Kasumi-1 (cell line): ENCODE measurements at places on chromosomes 5 and 9.

DNA sequence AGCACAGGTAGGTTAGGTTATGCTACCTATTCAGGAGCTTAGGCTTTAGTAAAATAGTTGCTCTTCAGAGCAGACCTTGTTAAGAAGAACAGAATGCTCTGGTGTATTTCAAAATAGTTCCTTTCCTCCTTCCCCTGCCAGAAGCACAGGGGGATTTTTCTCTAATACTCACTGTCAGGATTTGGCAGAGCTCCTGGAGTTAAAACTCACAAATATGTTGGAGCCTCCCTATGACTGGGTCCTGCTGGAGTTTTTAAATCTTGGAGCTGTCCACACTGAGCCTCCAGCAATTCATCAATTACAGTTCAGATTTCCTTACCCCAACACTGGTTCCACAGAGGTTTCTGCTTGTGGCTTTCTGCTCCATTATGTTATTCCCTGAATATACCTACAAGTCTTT lies 1233.8 kb upstream of the WWC1 start:
- no peak for DNase-seq

DNA sequence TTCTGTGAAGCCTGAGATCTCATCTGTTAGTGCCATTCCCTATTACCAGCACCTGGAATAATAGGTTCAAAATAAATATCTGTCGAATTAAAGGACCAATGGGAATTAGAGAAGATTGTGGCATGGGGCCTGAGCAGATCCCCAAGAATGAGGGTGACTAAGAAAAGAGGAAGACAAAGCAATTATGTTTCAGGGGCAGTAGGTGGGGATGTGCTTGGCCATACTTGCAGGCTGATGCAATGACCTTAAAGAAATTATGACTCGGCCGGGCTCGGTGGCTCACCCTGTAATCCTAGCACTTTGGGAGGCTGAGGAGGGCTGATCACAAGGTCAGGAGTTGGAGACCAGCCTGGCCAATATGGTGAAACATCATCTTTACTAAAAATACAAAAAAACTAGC lies 562.8 kb downstream of the PTPRD start:
- no peak for DNase-seq

DNA sequence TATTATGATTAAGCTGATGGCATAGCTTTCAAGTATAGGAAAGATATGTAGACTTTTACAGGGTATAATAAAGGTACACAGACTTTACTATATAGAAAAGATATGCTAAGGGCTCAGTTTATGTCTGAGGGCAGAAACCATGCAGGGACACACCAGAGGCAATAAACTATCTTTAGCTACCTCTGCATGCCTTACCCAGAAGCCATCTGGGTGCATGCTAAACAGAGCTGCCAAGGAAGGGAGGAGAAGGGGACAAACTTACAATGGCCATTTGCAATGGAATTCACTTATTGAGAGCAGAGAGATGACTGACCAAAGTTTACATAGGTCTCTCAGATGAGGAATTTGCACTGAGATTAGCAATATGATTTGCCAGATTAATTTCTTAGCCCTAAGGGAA lies 143.1 kb upstream of the NR4A3 start:
- no peak for DNase-seq

DNA sequence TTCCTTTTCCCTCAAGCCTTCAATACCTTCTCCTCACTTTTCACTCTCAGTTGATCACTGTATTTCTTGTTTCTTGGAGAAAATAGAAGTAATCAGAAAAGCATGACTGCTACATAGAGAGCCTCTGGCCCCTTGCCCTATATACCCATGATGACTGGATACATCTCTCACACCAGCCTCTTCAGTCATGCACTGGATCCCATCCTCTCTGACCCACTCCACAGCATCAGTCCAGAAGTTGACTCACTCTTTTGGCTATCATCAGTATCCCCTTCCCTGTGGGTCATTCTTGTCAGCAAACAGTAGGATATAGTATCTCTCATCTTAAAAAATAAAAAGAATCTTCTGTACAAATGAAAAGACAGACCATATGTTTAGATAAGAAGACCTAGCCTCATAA lies 32.9 kb downstream of the PTCD2 start:
- DNase-seq = no peak

DNA sequence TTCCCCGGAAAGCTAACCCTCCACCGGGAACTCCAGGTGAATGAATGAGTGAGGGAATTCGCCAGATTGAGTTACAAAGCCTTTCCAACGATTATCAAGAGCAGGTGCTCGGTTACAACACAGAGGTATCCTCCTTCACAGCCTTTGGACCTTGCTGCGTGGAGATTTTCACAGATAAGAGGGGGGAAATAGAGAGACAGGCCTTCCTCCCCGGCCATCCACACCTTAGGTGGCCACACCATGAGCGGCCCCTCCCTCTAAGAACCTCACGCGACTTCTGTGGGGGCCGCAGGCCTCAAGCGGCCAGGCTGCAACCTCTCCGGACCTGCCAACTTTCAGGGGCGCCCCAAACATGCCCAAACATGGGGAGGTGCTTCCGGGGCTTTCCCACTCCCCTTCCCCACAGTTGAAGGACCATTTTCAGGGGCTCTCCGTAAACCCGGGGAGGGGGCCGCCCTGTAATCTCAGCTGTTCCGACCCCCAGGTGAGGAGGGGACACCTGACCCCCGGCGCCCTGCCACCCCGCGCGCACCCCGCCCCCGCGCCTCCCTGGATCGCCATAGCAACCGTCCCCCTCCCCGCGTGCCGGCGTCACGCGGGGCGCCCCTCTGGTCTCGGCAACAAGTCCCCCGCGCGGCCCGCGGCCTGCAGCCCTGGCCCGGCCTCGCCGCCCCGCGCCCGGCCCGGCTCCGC lies 603 bp downstream of the DENND1A start:
- DNase-seq = no peak

GRCh38 chr5:154972476-154973080 lies 31.7 kb downstream of the MRPL22 start:
- peak; percentile 46 for DNase-seq

GRCh38 chr9:78439190-78439865 lies 142.4 kb downstream of the PSAT1 start:
- DNase-seq = peak; percentile 78

- DNase-seq = no peak
Measured at GRCh38 chr5:7321724-7322123, 74.2 kb upstream of the ADCY2 start.

DNA sequence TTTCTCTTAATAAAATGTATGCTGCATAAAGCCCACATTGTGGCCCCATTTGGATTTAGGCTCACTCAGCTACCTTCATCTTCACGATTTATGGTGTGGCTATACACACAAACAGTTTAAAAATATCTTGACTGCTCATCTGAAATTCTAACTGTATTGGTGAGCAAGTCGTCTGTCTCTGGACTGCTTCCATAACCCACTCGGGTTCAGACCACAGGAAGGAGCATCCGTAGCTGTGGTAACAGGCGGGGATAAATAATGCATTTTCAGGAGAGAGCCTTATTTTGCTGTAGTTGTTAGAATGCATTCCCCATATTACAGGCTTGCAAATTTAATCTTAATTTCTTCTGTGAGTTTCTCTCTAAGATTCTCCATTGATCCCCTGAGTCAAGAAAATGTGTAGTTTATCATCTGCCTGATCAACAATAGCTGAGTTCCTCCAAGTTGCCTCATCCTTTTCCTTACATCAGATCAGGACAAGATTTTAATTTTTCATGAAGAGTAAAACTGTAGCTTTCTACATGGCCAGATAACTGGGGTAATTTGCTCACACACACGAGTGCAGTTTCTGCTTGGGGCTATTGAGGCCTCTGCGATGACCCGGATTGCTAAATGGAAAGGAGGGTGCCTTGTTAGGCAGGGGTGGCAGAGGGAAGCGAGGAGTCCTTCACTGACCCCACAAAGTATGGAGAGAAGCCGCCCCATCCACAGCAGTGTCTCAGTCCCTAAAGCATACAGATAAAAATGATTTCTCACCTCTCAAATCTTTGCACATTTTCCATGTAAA lies 133.9 kb downstream of the FSTL4 start:
- no peak for DNase-seq

DNA sequence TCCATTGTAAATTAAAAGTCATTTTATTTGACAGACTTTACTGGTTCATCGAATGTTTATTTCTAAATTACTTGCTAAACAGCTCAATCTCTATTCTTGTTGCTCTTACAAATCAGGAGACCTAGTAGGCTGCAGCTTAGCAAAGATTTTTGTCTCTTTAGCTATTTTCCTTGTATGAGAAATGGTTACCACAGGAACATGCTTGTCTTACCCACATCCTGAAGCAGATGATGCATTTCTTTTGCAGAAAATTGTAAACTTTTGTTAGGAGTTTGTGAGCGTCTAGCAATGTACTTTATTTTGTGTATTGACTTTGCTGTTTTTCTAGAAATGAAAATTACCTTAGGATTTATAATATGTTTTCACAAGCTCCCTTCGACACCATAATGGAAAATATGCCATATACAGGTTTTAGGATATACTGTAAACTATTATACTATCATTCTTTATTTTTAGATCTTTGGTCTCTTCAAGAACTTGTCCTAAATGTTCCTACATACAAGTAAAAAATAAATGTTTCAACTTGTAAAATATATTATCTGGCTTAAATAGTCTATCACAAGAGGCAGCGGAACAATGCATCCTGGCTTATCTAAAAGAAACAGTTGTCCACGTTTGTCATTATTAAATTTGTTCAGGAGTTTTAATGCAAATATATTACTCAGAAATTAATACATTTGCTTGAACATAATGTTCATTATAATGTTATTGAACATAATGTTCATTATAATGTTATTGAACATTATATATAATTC lies 54.1 kb downstream of the SPEF2 start:
- peak; percentile 66 for DNase-seq

DNA sequence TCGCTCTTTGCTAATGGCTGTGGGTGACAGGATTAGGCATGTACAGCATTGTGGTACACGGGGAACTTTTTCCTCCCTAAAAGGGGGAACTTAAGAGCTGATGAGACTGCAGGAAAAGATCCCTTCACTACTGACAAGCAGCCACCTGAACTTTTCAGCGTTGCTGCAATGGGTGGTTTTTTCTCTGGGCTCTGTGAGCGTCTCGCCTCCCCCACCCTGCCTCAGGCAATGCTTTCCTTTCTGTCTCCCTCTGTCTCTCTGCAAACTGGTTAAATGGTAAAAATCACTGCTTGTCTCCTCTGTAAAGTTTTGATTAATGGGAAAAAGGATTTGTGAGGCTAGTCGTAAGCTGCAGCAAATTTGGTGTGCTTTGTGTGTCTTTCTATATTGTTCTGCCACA lies 20.3 kb downstream of the HSD17B3 start:
- no peak for DNase-seq

DNA sequence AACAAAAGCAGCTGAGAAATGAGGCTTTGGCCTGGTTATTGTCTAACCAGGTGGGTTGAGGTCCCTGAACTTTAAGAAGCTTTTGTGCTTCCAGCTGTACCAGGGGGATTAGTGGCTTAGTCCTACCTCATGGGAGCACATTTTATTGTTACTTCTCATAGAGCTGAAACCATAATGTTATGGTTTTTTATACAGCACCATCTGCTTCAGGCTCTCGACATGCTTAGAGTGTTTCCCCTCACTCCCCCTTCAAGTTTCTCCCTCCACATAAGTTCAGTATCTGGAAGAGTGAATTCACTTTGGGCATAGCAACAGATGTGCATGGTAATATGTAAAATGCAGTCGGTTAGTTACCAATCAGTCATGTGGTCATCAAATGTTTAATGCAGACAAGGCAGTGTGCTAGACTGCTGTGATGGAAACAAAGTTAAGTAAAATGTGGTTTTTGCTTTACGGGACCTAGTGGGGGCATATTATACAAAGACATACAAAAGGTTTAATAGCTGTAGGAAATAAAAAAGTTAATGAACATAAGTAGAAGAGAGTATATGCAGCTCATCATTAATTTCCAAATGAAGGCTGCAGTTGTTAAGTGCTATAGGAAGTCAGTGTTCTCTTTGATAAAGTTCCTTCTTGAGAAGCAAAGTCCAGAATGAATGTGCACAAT lies 95.9 kb upstream of the SPRY4 start:
- DNase-seq = no peak

DNA sequence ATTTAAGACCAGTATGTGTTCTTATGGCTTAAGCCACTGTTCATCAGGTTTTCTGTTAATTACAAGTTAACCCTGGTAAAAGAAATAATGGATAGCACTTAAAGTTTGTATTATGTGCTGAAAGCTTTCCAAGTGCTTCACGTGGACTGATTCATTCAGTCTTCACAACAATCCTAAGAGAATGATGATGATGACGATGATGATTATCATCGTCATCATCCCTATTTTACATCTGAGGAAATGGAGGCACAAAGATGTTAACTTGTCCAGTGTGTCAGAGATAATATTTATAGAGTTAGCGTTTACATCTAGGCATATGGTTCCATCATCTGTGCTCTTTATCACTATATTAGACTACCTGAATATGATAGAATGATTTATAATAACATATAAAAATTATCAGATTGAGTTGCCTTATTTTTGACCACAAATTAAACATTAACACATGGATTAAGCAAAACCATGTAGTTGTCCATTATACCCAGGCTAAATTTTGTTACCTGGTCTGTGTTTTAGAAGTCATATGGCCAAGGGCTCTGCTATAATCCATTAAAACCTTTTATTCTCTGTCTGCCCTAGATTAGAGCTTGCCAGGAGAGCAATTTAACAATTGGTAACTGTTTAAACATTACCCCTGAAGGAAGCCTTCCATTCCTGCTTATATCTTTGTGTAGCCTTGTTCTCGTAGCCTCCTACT lies 102.3 kb upstream of the MAP3K1 start:
- DNase-seq = no peak

DNA sequence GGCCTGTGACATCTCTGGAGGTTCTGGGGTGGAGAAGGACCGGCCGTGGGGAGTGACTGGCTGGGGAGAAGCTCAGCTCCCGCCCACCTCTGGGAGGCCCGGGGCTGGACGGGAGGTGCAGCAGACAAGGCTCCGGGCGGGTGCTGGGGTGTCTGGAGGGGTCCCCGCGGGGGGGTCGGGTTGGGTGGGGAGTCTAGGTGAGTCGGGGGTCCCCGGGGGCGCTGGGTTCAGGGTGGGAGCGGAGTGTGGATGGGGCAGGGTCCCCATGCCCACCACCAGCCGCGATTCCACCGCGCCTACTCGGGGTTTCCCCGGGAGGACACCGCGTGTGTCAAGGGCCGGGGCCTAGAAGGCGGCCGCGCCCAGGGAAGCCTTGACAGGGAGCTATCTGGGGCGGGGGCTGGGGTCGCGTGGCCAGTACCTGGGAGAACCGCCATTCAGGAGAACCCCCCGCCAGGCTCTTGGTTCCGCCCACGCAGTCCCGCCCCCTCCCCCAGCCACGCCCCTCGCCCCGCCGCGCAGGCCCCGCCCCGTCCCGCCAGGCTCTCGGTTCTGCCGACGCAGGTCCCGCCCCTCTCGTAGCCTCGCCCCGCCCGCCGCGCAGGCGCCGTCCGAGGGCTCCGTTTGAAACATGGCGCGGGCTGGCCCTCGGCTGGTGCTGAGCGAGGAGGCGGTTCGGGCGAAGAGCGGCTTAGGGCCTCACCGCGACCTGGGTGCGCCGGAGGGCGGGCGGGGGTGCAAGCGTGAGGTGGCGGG lies at the start of gene CEP72:
TSS of gene CEP72 (plus strand) at position 610 of the 756 bp plus-strand sequence. CDS start at position 632, 22 bp downstream.
- peak; percentile 78 for DNase-seq
